Activated naive CD4-positive, alpha-beta T cell treated with anti-CD3 and anti-CD28 coated beads for 36 hours (primary cell): ENCODE measurements at places on chromosomes 6 and 20. TPM values are rescaled to one million over a fixed set of nuclear protein-coding genes. Genes with fewer than 3 reads are reported as not detected.

DNA sequence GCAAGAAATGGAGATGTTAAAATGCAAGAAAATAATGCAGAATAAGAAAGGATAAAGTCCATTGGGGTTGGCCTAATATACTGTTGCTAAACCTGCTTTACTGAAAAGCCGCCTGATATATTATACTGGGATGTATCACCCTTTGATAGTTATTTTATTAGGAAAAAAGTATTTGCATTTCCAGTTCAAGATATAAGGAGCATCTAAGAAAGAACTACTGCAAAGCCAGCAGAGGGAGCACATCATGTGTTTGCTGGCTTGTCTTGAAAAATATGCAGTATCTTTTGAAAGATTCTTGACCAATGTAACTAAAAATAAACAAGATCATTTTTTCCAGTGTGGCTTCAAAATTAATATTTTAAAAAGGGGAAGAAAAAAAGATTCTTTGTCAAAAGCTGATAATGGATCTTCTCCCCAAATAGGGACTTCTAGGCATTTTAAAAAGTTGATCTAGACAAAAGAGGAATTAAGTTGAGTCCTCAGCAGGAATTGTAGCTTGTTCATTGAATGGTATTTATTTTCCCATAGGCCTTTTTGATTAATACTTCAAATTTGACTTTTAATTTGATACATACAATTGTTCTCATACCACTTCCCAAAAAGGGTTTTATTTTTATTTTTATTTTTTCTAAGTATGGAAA lies 214.9 kb downstream of the ZFAND3 start:
- peak; percentile 7 for DNase-seq

GRCh38 chr6:162387718-162388382 lies 339.7 kb downstream of the PRKN start:
- DNase-seq: no peak

DNA sequence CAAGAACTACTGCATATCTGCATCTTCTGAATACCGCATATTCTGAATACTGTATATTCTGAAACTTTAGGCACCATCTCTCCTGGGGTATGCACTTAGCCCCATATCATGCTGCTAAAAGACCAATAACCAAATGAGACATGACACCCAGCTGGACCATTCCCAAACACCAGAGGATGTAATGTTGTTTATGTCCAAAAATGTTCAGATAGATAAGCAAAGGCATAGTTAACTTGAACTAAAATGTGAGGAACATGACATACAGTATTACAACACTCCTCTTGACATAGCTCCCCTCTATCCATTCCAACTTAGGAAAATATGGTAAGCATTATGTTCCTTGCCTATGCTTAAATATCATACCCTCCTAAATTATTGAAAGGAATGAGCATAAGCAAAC lies 127.3 kb downstream of the TENT5A start:
- no peak for DNase-seq

DNA sequence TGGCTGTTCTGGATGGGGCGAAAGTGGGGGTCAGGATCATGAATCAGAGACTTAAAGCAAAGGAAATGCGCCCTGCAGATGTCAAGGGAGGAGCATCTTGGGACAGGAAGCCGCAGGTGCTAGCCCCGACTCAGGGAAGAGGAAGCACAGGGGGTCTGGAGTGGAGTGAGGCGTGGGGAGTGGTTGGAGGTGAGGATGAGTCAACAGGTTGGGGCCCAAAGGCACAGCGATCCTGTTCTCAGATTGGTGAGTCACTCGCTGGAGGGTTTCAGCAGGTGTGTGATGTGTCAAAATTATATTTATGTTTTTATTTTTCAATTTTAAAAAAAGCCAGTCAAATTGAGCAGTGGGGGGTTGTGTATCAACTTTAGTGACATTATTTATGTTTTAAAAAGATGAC lies 19.0 kb downstream of the PACSIN1 start:
- peak; percentile 94 for DNase-seq

MAFB gene
- not detected for total RNA-seq

DNA sequence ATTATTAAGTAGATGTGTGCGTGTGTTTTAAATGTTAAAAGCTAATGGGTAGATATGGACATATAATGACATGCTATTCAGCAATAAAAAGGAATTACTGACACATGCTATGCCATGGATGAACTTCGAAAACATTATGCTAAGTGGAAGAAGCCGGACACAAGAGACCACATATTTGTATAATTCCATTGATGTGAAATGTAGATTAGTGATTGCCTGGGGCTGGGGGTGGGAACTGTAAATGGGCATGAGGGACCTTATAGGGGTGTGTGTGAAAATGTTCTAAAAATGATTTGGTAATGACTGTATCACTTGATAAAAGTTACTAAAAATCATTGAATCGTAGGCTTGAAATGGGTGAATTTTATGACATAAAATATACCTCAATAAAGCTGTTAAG lies 104.5 kb upstream of the BEND3 start:
- DNase-seq: no peak
